ENCODE measurements at places on chromosomes 7 and 10. TPM values are rescaled to one million over a fixed set of nuclear protein-coding genes. Genes with fewer than 3 reads are reported as not detected.

Gene EFCAB10
- total RNA-seq: 0.50 TPM

Gene FAM25G
- total RNA-seq: not detected

Gene PSD
- 4.2 TPM for total RNA-seq

Gene SPDYE2
- not detected for total RNA-seq

Gene NEUROD6
- not detected for total RNA-seq

Gene PIK3AP1
- 1.6 TPM for total RNA-seq

Gene SPACDR
- total RNA-seq: 2.1 TPM

Gene SFMBT2
- 3.9 TPM for total RNA-seq

Gene PRKG1
- total RNA-seq: 1.3 TPM

Gene OPN4
- not detected for total RNA-seq

Gene ETV1
- 15.8 TPM for total RNA-seq

Gene GJD4
- not detected for total RNA-seq

Gene SLIT1
- total RNA-seq: 3.2 TPM

Gene TMEM236
- 0.07 TPM for total RNA-seq

Gene ALKBH4
- 20.6 TPM for total RNA-seq
